ENCODE measurements at places on chromosomes 6 and 20.

DNA sequence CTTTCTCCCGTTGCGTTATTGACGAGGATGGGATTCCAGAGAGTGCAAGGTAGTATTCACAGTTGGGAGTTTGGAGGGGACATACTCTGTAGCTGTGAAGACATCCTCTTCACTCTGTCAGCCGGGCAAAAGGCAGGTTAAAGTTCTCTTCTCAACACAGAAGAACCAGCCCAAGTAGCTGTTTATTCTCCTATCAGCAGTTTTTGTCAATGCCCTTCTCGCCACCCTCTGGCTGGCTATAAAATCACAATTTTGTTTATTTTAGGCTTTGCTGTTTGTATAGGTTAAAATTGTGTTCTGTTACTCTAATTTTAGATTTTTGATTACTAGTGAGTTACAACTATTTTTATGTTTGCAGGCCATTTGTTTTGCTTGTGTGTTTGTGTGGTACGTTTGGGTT, 37.9 kb upstream of the MAS1 start:
- DNase-seq, result no peak

- no peak for DNase-seq
Observed at GRCh38 chr6:112821476-112821875, 474.3 kb downstream of the RFPL4B start.

- DNase-seq, result no peak
Observed at GRCh38 chr20:17617212-17617867, 47.5 kb downstream of the DSTN start.

GRCh38 chr20:2390951-2391675, 10.4 kb downstream of the TGM6 start:
- DNase-seq, result no peak

GRCh38 chr6:80769106-80769505, 662.6 kb downstream of the BCKDHB start:
- DNase-seq, result no peak

GRCh38 chr20:62500237-62500864, 24.6 kb upstream of the GATA5 start:
- peak; percentile 72 for DNase-seq

- no peak for DNase-seq
Observed at GRCh38 chr6:56378966-56379585, 131.7 kb upstream of the COL21A1 start.

GRCh38 chr20:47088335-47088734, 193.7 kb downstream of the EYA2 start:
- DNase-seq, result no peak

GRCh38 chr6:63910863-63911551, 275.4 kb downstream of the PHF3 start:
- no peak for DNase-seq

- DNase-seq, result no peak
Observed at GRCh38 chr20:11230999-11231398, 557.2 kb upstream of the JAG1 start.

DNA sequence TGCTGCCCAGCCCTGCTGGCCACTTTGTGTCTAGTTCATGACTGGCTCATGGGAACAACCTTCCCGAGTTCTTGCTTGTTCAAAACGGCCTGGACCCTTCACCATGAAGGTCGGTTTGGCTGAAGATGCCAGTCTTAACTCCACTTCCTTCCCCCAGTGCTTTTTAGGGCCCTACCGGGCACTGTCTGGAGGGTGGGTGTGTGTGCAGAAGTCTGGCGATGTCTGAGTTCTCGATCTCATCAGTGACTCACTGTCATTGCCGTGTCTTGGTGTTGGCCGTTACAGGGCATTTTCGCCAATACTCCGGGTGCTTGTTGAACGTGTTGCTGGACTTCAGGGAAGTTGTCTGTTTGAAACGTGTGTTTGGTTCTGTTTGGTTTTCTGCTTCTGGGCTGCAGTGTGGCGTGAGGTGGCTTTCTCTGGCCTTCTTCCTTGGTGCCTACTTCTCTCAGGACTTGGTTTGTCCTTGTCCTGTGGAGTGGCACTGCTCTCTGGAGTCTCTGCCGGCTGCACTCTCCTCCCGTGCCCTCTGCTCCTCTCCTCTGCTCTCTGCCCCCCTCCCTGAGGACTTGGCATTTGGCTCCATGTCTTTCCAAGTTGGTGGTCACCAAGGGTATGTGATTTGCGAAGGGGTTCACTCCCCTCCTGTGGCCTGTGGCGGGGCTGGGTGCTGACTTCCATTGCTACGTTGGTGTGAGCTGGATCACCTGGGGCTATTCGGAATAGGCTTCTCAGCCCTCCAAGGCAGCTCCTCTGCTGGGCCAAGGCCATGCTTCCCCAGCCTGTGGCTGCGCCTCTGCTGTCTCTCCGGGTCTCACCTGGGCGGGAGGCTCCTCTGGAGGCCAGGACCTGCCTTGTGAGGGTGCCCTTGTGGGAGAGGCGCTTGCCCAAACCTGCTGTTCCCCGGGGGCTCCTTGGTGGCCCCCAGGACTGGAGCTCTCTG, 38.2 kb downstream of the PYGB start:
- no peak for DNase-seq

DNA sequence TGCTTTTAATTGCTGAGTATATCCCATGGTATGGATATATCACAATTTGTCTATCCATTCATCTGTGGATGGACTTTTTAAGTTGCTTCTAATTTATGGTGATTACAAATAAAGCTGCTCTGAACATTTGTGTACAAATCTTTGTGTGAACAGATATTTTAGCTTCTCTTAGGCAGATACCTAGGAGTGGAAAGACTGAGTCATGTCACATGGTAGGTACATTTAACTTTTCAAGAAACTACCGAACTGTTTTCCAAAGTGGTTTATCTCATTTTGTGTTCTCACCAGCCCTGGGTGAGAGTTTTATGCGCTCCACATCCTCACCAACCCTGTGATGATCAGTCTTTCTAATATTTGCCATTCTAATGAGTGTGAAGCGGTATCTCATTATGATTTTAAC, 31.0 kb upstream of the ZNFX1 start:
- no peak for DNase-seq

- DNase-seq, result no peak
Observed at GRCh38 chr6:110378552-110378951, 20.4 kb upstream of the METTL24 start.

- DNase-seq, result no peak
Observed at GRCh38 chr6:165825256-165825815, 162.3 kb upstream of the PDE10A start.

DNA sequence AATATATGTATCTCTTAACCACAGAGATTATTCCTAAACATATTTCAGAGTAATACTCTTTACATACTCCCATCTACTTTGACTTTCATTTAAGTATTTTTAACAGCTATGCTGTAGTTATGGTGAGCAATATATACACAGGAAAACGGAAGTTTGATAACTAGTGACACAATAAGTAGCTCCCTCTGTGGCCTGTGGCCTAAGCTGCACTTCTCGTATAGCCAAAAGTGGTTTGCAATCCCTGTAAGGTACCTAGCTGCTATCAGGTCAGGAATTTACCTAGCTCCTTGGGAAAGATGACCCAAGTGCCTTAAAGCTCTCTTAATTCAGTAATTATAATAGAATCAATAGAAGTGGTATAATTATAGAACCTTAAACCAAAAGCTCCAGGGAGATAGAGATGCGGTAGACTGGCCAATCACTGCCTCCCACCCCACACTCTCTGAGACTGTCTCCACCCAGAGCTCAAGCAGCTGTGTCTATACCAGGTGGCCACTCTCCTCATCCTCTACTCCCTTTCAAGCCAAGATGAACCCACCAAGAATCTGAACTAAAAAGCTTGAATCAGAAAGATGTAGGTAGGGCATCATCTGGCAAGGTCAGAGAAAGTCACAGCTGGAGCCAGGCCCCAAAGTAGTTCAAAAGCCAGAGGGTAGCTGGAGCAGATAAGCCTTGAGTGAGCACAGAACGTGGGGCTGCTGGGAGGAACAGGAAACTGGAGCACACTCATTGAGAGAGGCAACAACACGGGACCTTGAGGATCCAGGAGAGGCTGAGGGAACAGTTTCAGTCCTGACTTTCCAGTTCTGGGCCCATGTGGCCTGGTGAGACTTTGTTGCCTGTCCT, 84.9 kb upstream of the ASF1A start:
- peak; percentile 45 for DNase-seq

- no peak for DNase-seq
Observed at GRCh38 chr6:97066056-97066455, 141.5 kb downstream of the KLHL32 start.

DNA sequence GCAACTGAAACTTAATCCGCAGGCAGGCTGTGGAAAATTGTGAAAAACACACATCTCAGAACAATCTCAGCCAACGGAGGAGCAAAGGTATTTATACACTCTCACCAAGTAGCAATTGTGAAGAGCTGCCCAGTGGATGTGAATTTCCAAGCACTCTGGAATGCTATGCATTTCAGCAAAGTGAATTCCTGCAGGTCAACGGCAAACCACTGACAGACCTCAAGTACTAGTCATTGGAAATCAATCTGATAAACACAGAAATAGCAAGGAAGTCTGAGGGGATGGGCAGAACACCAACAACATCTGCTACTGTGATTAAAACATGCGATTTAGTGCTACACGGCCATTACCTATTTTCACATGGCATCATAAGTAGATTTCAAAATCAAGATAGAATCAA, 429.1 kb downstream of the HTR1B start:
- DNase-seq, result no peak

DNA sequence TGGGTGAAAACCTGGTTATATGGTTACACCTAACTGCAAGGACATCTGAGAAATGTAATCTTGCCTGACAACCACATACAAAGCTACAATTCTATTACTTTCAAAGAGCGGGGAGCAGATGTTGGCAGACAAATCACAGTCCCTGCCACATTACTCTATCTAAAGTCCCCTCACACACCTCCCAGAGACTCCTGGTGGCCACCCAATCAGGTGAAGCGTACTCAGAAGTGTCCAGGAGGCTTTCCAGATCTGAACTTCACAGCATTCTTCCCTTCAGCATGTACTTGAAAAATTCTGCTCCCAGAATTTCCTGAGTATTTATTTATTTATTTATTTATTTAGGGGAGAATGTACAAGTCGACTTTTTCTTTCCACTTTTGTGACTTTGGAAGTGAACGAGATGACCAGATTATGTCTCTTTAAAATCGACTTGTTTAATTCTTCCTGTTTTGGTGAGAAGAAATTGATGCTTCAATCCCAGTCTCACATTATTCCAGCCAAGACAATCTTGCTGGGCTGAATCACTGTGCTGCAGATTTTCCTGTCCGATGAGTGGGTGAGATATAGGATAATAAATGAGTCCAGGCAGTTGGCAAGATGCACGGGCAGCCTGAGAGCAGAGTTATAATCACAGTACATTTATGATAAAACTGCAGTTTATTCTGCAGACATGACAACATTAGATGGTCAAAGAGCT, 46.9 kb upstream of the POPDC3 start:
- DNase-seq, result no peak

GRCh38 chr6:125477844-125478243, 176.1 kb upstream of the HDDC2 start:
- no peak for DNase-seq

- DNase-seq, result no peak
Observed at GRCh38 chr20:36305602-36306551, at the start of gene DLGAP4. DLGAP4 (plus strand) TSS chr20:36306339; CDS start chr20:36431718, 125,379 bp downstream.

DNA sequence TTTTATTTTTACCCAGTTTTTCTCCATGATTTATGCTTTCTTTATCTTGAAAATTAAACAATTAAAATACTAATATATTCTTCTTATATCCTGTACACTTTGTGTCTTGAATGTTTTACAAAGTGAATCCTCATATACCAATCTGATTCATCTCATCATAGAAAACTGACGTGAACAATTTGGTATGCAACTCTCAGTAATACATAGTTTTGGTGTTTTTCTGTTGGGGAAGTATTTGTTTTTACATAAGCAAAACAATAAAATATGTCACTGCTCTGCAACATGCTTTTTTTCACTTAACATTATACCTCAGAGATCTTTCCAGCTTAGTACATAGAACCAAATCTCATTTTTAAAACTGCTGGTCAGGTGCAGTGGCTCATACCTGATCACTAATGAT, 14.7 kb downstream of the DNAAF9 start:
- no peak for DNase-seq

DNA sequence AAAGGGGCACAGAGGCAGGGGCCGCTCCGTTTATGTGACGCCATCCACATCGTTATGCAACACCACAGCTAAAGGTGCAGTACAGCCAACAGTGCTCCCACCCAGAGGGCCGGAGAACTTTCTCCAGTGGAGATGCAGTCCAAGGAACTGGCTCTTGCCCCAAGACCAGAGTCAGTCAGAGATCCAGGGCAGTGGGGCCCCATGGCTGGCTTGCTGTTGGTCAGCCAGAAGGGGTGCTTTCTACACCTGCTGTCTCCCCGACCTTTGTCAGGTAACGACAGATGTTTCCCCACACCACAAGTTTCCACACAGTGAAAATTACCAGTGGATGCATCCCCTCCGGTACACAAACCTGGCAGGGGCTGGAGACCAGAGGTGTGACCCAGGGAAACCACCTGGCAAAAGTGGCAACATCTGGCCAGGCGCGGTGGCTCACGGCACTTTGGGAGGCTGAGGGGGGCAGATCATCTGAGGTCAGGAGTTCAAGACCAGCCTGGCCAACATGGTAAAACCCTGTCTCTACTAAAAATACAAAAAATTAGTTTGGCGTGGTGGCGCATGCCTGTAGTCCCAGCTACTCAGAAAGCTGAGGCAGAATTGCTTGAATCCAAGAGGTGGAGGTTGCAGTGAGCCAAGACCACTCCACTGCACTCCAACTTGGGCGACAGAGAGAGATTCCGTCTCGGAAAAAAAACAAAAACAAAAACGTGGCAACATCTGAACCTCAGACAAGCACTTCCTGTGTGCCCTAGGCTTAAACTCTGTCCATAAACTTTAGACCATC, 34.9 kb downstream of the UBE2V1 start:
- DNase-seq, result no peak

DNA sequence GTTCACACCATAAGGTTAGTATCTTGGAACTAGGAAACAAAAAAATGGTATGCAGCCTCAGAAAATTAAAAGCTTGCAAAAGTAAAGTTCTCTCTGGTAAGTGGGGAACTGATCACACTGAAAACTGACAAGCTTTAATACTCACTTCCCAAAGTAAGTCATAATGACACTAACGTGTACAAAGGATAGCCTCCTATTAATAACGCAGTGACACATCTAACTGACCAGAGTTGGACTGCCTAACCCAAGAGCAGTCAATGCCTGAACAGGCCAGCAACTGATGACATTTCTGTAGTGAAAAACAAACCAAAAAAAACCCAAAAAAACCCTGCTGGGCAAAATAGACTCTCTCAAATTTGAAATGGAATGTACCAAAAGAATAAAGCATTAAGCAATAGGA, 30.7 kb downstream of the CHD6 start:
- no peak for DNase-seq

DNA sequence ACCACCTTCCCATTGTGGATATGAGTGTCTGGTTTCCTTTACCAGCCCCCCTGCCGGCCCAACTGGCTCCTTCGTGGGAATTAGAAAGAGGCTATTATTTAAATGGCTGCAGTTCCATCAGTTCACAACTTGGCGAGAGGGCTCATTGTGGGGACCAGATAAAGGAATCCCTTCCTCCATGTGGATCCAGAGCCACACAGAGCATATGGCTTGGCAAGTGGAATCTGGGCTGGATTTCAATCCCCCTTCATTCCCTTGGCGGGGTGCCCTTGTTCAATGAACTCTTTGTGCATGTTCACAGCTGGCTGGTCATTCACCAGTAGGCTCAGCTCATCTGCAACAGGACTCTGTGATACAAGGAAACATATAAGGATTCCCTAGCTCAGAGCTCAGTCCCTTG, 140.6 kb downstream of the OPN5 start:
- DNase-seq, result no peak

Measured in CD14-positive monocyte (primary cell).